ENCODE measurements at places on chromosomes 12 and 14.

- peak; percentile 96 for DNase-seq
Measured at GRCh38 chr14:106831322-106831720, 1304.9 kb downstream of the TMEM121 start.

GRCh38 chr12:52243259-52243855 is 10.3 kb downstream of the KRT7 start:
- DNase-seq, result no peak

DNA sequence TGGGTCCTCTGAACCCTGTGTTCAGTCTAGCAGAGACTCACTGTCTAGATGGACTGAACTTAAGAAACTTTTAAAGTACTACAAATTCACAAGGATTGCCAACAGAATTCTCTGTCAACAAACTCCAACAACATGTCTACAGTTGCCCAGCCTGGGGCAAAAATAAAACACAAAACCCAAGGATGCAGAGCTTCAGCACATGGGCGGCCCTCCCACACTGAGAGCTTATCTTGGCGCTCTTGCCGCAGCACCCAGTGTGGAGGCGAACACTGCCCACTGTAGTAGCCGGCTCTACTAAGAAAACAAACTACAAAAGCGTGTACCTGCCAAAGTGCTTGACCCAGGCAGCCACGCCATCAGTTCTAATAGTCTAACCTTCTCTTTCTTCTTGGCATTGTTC is 66.7 kb downstream of the PTPN21 start:
- DNase-seq, result no peak

DNA sequence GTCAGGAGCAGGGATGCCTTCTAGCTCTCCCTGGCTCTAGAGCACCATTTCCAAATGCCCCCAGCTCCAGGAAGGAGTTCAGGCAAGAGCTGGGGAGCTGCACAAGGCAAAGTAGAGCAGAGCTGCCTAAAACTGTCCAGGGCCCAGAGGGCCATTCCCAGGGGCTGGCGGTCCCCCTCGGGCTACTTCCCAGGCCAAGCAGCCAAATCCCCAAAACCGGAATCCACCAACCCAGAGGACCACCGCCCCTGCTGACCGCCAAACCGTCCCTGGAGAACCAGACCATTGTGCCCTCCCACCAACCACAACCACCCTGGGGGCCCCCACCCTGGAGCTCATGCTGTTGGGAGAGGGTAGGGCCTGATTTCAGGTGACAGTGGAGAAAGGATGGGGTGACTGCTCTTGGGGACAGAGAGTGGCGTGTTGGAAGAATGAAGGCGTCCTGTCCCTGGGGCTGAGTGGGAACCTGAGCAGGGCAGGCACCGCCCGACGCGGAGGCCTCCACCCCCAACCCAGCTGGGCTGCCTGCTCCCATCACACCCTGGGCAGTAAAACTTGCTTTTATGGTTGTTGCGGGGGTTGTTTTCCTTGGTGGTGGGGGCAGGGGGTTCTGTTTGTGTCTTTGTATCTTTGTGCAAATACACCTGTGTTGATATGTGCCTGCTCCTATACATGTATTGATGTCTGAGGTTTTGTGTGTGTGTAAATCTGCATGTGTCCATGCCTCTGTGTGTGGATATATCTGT is 24.0 kb upstream of the KRT78 start:
- DNase-seq, result no peak

- DNase-seq, result no peak
Measured at GRCh38 chr12:70045036-70045435, 198.2 kb upstream of the CNOT2 start.

GRCh38 chr12:118290130-118290529 is 82.6 kb downstream of the TAOK3 start:
- no peak for DNase-seq

DNA sequence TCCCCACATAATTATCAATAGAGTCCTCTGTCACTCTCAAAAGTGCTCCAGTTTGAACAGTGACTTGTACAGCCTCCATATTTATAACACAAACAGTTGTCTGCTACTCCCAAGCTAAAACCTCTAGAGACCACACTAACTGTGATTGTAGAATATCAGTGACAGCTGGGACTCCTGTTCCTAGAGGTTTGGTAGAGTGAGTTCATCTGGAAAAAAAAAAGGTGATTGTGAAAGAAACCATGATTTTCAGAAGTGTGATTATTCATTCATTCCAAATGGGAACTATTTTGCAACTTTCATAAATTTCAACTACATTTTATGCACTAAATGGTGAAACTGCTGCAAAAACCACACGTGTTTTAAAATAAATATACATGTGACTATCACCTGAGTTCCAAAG is 128.0 kb upstream of the PLXNC1 start:
- DNase-seq, result no peak

DNA sequence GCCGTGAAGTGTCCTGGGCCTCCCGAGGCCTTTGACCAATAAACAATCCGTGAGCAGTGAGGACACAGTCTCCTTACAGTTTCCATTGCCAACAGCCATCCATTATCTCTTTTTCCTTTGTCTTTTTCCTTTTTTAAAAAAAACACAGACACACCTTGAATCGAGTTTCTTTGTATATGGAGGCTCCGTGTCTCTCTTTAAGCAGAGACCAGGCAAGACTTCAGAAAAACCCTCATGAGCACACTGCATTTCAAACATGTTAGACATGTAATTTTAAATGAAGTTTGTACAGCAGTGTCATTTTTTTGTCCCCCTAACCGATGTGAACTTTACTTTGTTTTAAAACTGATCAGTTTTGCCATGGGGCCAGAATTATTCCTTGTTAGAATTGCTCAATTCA is 111.1 kb downstream of the SPTSSA start:
- DNase-seq, result no peak

DNA sequence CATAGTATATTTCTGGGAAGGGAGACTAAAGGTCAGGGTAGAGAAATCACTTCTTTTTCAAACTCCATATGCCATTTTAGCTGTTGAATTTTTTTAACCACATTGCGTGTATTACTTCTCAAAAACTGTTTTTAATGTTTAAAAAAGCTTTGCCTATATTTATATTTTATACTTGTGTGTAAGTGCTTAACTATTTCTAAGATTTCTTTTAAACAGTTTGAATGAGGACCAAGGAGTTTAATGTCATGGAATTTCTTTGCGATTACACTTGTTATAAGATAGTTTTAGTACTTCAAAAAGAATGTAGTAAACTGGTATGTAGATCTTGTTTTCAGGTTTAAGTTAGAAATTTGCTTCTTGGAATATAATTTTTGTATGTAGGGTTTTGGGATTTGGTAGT is 7.2 kb downstream of the SPATA7 start:
- DNase-seq, result no peak

Measured in NAMALWA (cell line).